ENCODE measurements at places on chromosomes 16 and 17. TPM values are rescaled to one million over a fixed set of nuclear protein-coding genes. Genes with fewer than 3 reads are reported as not detected.

The JPH3 gene
- 0.13 TPM for total RNA-seq

The HBA1 gene
- not detected for total RNA-seq

The MGAT5B gene
- total RNA-seq = 6.6 TPM

The BAIAP3 gene
- total RNA-seq = 17.9 TPM

The CNTNAP1 gene
- total RNA-seq = 1.5 TPM

The RAP1GAP2 gene
- total RNA-seq = 60.2 TPM

The TEX14 gene
- not detected for total RNA-seq

The CMTM1 gene
- not detected for total RNA-seq

The KCNG4 gene
- not detected for total RNA-seq

The ATP1B2 gene
- 0.47 TPM for total RNA-seq

The NTN3 gene
- total RNA-seq = not detected

The GPR139 gene
- total RNA-seq = not detected

The MMP25 gene
- total RNA-seq = not detected

The RAB37 gene
- 5.0 TPM for total RNA-seq

The HID1 gene
- 148 TPM for total RNA-seq

The PLXDC1 gene
- 34.7 TPM for total RNA-seq

The SRL gene
- 0.40 TPM for total RNA-seq

The CACNG3 gene
- total RNA-seq = not detected
